ENCODE measurements at places on chromosomes 6 and 20.
A peak's percentile ranks its signal among the peaks of the same experiment; 100 is the strongest.

- peak; percentile 85 for DNase-seq
These were observed 247.5 kb upstream of the SUPT3H start for GRCh38 chr6:45625191-45625664.

DNA sequence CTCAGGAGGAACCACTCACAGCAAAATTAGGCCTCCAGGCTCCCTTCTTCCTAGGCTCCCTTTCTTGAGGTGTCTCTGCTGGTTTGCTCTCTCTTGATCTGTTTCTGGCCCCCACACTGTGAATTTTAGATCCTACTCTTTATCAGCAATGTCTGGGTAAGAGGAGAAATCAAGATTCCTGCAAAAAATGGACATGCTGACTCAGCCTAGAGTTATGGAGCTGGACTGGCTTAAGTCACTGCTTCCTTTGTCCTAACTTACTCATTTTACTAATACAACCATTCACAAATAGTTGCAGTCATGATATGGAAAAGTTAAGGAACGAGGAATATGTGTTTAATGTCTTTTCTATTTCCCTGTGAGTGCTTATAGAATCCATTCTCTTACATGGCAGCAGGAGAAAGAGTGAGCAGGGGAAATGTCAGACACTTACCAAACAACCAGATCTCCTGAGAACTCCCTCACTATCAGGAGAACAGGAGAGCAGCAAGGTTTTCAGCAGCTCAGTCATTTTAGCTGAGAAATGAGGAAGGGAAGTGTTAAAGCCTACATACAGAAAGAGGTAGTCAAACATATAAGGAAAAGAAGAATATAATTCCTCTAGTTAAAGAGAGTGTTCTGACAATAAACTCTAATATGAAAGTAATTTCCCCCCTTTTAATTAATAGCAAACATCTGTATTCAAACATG, 160.8 kb downstream of the PDE7B start:
- DNase-seq = peak; percentile 94

DNA sequence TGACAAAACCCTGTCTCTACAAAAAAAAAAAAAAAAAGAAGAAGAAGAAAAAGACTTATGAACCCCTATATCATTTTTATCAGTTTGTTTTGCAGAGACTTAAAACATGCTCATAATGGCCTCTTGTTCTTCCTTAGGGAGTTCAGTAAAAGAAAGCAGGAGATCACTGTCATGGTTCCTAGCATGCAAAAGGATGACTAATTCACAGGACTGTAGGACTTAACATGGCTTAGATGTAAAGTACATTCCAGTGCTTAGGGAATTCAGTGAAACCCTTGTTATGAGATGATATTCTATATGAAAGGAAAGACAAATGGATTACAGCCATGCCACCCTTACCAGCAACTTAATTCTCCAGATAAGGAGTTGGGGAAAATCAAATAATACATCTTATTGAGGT, 29.5 kb downstream of the EEF1A1 start:
- peak; percentile 50 for DNase-seq

DNA sequence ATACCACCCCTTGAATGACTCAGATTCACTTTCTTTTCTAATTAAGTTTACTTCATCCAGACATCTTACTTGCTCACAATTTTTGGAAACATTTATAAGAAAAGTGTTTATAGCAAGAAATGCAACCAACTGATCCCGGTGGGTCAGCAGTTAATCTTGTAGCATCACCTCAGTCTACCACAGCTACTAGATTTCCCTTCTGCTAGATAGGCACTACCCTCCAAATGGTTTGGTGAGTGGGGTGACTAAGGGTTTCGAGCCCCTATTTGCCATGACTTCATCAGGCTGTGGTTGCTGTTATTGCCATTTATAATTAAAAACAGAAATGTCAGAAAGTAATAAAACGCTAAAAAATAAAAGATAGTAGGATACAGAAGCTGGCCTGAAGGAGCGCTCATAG, 930.1 kb upstream of the GJE1 start:
- DNase-seq = no peak

DNA sequence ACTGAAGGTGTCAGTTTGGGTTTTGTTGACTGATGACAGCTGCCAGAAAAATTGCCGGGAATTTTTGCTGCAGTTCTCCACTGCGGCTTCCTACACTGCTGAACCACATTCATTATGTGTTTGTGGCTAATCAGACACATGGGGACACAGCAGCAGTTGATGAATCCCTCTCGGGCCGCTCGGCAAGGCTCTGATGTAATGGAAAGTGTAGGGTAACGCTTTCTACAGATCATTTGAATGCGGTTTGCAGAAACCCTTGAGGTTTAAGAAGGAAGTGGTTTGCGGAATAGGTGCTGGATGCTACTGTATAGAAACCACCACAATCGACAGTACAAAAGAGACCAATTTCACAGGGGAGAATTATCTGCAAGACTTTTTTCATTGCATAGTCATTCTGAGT, 138.7 kb upstream of the SASH1 start:
- DNase-seq = peak; percentile 90

- DNase-seq = peak; percentile 22
These were observed 12.5 kb downstream of the ALDH8A1 start for GRCh38 chr6:134937426-134937825.

Measured in IMR-90 (cell line).